RWPE1 (cell line): ENCODE measurements at places on chromosomes 5 and 9.
A peak's percentile ranks its signal among the peaks of the same experiment; 100 is the strongest.

DNA sequence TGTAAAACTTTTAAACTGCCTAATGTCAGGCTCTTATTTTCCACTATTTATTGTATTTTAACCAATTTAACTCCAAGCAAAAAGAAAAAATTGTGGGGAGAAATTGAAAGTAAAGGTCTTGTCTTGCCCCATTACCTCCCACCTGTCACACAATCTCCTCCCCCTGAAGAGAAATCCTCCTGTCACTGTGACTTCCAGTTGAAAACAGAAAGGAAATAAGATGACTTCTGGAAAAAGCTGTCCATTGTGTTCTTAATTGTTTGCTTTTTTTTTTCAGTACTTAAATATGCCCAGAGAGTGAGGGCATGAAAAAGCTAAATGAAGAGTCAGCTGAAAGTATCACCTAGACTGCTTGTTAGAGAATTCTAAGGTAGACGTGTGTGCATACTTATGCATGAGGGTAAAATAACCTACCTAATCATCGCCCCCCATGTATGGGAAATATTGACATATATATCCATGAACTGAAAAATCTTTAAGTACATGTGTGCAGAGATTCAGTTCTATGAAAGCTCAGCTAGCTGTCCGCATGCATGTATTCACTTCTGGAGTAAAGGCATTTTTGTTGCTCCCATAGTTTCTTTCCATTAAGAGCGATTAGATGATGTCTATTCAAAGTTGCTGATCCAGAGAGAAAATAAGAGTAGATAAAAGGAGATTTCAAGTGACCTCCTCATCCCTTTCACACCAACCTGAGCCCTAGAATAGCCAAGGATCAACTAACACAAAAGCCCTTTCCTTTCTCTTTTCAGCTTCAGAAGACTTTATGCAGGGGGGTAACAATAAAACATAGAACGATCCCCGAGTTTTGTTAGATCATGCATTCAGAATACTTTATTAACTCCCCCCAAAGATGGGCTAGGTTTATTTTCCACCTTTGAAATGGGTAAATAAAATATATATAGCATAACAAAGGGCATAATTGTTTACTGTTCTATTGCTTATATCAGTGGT is 5.3 kb downstream of the NR2F1-AS1 start:
- no peak for DNase-seq

DNA sequence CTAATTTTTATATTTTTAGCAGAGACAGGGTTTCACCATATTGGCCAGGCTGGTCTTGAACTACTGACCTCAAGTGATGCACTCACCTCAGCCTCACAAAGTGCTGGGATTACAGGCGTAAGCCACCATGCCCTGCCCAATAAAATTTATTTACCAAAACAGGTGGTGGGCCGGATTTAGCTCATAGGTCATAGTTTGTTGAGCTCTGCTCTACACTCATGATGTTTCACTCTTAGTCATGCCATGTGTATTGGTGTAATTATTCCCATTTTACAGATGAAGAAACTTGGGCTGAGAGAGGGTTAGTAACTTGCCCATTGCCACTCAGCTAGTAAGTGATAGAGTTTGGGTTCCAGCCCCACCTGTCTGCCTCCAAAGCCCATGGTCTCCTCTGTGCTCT is 93.1 kb upstream of the WWC1 start:
- no peak for DNase-seq

DNA sequence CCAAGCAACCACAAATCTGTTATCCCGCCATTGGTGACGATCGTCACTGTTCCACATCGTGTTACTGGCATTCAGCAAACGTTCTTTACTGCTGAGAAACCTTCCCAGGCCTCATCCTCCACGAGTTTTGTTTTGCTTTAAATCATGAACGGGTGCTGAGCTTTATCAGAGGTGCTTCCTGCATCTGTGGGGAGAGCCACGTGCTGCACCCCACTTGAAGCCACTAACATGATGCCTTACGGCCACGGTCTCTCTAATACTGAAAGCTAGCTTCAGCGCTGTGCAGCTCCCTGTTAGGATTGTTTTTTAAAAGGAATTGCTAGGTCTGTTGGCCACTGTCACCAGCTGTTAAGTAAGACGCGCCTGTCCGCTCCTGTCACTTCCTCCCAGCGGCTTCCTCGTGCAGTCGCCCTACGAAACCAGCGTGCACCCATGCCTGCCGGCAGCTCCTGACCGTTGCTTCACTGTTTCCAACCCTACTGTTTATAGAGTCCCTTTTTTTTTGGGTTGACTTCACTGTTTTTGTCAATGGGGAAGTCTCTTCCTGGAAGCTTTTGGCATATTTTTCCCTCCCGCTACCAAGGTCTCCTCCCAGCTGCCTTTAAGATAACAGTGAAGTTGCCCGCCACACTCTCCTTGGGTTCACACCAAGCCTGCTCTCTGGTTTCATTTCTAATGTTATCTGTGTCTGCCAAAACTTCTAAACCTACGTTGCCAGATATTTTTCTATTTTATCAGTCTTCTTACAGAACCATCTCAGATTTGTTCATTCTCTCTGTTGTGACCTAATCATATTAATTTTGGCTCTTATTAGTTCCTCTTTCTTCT is 20.3 kb downstream of the LPCAT1 start:
- DNase-seq: no peak

DNA sequence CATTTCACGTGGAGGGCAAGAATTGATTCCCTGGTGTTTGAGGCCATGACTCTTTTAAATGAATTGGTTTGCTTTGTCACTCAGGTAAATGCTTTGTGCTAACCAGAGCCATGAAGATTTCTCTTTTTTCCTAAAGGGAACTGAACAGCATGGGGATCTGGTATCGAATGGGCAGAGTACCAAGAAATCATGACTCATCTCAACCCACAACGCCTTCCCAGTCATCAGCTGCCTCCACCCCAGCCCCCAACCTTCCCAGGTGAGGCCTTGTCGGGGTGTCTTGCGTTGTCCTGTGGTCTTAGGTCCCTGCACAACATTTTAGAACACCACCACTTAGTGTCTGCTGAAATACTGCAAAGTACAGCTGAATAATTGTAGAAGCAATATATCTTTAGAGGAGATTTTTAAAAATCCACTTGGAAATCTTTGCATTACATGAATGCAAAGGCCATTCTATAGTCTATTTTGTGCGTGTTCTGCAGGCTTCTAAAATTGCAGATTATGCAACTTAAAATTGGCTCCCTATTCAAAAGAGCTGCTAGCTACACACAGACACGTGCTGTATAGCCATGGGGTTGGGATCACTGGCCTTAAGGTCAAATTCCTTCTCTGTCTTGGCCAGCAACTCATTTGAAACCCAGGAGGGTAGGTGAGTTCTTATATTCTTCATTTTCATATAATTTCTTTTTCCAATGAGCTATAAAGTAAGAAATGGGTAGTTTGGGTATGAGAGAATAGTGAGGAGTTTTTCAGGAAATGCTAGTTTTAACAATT is 69.0 kb downstream of the MVB12B start:
- peak; percentile 98 for DNase-seq

- DNase-seq: no peak
Measured at GRCh38 chr9:121852241-121852640, 200.8 kb downstream of the DAB2IP start.

- DNase-seq: no peak
Measured at GRCh38 chr5:113435575-113435974, 786 bp upstream of the TSSK1B start.

- no peak for DNase-seq
Measured at GRCh38 chr9:100756217-100756616, 178.3 kb downstream of the CAVIN4 start.

GRCh38 chr5:37975531-37975930 is 135.7 kb upstream of the GDNF start:
- no peak for DNase-seq

DNA sequence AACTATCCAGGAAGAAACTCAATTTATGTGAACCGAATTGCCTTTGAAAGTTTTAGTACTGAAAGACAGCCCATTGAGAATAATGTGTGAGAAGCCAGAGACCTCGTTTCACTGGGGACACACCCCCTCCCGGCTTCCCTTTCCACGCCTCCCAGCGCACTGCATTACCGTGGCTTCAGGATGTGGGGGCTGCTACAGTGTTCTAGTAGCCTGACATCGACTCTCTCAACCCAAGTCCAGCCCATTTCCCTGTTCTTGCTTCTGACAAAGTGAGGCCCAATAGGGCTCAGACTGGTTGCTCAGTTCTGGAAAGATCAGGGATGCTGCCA is 3.5 kb downstream of the PAX5 start:
- DNase-seq: no peak

DNA sequence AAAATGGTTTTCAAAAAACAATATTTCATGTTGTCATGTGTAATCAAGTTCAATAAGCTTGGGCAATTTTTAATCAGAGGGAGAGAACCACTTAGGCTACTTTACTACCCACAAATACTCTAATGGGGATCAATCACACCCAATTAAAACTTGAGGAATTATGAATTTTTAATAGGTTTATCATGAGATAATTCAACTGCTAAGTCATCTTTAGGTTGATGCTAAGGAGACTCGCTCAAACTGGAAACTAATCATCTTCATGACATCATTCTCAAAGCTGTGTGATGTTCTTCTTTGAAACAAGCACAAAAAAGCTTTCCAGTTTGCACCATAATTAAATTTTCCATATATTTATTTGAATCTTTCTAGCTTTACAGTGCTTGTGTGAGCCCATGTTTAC is 867.5 kb downstream of the MAT2B start:
- DNase-seq: no peak

DNA sequence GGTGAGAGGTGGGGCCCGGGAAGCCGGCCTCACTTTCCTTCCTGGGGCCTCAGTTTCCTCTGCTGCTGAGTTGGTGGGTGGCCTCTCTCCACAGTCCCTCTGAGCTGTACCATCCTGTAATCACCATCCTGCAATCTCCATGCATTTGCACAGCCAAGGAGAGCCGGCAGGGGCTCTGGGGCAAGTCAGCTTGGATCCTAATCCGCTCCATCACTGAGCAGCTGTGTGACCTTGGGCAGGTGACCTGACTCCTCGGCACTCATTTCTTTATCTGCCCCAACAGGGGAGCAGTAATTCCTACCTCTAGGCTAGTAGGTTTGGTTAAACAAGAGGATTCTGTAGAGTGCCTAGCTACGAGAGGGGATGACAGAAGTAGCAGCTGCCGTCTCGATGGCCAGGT is 88.2 kb upstream of the ZNF618 start:
- DNase-seq: no peak

DNA sequence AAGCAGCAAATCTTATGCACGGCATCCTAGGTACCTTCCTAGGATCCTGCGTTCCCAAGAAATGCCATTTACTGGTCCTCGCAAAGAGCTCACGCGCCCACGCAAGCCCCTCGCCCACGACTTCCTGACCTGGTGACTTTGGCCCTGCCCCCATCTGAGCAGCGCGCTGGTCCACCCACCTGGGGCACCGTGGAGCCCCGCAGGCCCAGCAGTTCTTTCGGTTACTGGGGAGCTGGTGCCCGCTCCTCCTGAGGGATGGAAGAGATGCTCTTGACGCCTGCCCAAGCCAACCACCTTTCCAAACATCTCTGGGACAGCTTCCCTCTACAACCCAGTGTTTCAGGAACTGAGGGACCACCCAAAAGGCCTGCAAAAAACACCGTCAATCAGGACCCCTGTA is 16.7 kb downstream of the EQTN start:
- DNase-seq: no peak

GRCh38 chr9:114388357-114388682 is 538 bp upstream of the AKNA start:
- DNase-seq: no peak

DNA sequence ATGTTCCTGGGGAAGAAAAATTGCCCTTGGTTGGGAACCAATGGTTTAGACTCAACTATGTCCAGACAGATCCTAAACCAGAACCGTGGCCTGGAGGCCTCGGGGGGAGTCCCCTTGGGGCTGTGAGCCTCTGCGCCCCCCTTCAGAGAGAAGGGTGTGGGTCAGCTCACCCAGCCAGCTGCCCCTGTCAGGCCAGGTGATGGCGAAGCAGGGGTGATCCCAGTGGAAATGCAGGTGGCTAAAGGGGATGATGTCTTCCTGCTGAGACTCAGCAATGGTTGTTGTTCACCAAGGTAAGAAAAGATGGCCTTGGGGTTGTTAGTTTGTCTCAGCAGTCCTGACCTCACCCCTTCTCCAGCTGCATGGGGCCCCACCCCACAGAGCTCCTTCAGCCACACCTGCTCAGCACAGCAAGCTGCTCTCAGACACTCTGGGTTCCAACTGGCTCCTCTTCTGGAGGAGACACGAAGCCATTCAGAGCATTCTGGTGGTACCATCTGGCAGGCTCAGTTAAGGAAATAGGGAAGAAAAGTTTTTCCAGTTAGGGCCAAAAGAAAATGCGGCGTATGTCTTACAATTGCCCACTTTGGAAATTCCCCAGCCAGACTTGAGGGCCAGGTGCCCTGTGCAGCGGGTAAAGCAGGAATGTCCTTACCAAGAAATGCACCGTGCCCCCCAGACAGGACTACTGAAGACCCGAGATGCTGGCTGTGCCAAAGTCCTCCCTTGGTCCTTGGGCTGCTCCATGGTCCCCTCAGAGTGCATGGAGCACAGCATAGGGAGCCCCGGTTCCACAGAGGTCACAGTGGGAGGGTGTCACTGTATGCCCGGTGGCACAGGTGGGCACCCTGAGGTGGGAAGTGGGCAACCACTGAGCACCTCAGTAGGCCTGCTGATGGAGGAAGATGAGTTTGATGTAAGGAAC is 90.2 kb downstream of the NSUN2 start:
- no peak for DNase-seq

- no peak for DNase-seq
Measured at GRCh38 chr9:32526707-32527048, 682 bp upstream of the RIGI start.

DNA sequence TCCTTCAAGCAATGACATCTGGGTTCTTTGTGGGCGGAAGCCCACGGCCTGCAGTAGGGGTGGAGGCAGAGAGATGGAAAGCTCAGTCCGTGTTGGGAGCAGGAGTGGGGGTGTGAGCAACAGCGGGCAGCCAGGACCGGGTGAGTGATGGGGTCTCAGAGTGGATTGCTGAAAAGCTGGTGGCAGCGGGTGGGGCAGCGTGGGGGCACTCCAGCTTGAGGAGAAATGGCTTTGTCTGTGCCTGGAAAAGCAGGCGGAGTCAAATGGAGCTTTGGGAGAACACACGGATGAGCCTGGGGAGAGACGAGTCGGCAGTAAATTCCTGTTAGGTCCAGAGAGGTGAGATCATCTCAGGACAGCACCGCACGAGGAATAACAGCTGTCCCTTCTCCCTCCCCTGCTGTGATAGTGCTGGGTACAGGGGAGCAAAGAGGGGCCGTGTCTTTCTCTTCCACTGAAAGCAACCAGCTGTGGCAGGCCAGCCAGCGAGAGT is 42.1 kb downstream of the CACNA1B start:
- DNase-seq: no peak

DNA sequence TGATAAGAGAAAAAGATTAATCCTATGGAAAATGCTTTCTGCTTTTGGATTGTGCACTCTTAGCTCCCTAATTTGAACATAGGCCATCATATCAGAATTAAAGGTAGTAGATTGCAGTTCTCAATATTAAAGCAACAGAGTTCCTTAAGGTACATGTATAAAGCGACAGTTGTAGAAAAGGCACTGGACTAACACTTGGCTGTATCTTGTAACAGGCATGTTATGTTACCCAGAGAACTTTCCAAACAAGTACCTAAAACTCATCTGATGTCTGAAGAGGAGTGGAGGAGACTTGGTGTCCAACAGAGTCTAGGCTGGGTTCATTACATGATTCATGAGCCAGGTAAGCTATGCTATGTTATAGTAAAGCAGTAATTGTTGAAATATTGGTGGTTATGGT is 3.3 kb upstream of the SECISBP2 start:
- DNase-seq: no peak

GRCh38 chr5:958701-959571 is 49.7 kb upstream of the NKD2 start:
- DNase-seq: peak; percentile 67
